ENCODE measurements at places on chromosomes 2 and 18.

DNA sequence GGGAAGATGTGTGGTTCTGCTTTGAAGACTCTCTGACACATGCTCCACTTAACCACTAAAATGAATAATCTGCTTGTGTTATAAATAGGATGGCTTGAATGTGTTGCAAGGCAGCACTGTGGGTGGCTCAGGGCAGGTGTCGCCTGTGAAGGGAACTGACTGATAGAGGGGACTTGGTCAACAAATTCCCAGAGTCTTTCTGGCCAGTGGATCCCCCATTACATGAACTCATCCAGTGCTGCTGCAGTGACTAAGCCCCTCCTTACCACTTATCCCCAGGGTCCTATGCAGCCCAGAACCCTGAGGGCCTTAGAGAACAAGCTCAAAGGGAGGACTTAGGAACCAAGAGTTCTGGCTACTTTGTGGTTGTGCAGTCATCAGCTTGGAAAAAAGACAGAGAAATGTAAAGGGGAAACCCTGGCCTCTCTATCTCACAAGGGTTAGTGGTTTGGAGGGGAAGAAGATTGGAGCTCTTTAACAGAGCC, 226.2 kb upstream of the TNP1 start:
- no peak for DNase-seq

DNA sequence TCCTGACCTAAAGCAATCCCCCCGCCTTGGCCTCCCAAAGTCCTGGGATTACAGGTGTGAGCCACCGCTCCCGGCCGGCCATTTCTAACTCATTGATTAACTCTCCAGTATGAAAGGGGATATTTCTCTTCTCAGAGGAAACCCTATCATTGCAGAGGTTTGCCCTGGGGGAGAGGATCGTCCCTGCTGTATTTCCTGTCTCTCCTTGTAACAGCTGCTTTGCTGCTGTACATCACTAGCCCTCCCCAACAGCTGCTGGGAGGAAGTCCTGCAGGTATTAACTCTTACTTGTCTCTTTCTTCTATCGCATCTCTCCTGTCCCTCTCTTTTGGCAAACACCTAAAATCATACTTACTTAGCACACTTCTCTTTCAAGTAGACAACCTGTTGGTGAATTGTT, 219.0 kb upstream of the DSEL start:
- DNase-seq = no peak

- DNase-seq = no peak
Measured at GRCh38 chr2:11923935-11924334, 177.5 kb downstream of the LPIN1 start.

- no peak for DNase-seq
Measured at GRCh38 chr2:70757966-70758365, 10.0 kb downstream of the ADD2 start.

- DNase-seq = no peak
Measured at GRCh38 chr2:152038441-152038958, 60.3 kb downstream of the CACNB4 start.

- no peak for DNase-seq
Measured at GRCh38 chr2:227774895-227775842, 29.5 kb downstream of the SCYGR8 start.

DNA sequence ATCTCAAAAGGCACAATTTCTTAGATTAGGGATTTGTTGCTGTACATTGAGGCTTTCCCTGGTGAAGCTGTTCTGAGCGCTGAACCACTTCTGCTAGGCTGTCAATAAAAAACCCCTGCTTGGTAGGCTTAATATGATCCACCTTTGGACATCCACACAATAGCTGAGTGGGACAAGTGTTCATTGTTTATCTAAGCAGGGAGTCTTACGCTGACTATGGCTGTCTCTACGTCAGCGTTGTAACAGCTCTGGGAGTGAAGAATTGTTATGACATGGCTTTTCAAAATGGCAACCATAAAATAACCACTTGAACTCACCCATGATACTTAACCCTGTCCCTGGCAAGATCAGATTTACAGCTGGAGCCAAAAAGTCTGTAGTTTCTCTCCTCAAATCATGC, 111.5 kb upstream of the SULT1C3 start:
- DNase-seq = no peak

GRCh38 chr2:230582851-230583283, 129.8 kb upstream of the CAB39 start:
- no peak for DNase-seq

DNA sequence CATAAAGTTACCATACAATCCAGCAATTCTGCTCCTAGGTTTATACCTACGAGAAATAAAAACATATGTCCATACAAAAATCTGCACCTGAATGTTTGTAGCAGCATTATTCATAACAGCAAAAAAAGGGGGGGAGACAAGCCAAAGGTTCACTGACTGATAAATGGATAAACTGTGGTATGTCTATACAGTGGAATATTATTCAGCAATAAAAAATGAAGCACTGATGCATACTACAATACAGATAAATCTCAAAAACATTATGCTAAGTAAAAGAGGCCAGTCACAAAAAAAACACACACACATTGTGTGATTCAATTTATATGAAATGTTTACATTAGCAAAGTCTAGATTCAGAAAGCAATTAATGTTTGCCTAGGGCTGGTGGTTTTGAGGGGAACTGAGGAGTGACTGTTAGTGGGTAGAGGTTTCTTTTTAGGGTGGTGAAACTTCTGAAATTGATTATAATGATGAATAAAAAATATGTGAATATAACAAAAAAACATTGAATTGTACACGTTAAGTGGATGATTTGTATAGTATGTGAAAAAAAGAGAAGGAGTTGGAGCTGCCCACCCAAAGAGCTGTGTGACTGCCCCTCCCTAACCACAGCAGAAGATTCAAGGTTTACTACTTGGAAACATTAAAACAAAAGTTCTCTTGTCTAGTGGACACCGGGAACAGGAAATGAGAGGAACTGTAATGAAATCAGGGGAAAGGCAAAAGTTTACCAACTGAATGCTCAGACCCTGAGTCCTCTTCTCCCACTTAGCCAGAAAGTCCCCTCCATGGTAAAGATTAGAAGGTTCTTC, 13.4 kb downstream of the COLEC12 start:
- DNase-seq = no peak

- no peak for DNase-seq
Measured at GRCh38 chr2:241772063-241772499, 4.5 kb upstream of the GAL3ST2 start.

DNA sequence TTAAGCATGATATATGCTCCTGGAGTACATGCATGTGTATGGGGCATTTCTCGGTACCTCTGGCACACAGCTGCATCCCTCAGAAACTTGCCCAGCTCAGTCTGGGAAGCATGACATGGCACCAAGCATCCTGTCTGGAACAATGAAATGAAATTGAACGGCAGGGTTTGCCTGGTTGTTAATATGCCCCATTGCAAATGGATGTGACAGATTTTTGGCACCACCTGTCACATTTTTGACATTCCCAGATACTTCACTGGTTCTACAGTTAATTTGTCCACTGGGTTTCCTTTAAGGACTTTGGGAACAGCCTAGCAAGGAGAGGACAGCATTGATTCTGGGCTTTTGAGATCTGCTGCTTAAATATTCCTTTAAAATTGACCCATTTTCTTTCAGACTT, 305.8 kb downstream of the TSN start:
- no peak for DNase-seq

DNA sequence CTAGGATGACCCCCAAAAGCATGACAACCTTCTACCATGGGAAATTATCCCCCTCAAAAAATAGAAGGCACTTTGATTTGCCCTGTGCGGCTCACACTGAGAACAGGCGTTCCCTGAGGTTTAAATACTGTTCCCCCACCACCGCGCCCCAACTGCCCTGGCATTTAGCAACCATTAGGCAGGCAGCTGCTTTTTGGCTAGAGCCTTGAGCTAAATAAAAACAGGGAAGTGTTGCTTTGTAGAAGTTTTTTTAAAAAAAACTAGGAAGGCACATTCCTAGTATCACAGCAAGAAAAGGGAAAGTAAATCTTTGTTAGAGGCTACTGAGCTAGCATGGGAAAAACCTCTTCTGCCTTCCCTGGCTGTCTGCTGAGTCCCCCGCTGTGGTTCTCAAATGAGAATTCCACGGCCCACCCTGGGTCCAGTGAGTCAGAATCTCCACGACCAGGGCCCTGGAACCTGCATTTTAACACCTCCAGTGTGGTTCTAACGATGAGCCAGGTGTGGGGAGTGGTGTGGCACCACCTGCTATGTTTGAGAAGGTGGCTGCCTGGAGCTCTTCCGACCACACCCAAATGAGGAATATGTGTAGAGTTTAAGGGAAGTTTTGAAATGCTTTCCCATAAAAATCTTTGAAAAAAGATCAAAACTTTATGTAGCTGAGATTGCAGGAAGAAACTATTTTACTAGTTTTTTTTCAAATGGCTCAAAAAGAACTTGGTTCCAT, 66.4 kb downstream of the VIT start:
- DNase-seq = no peak

DNA sequence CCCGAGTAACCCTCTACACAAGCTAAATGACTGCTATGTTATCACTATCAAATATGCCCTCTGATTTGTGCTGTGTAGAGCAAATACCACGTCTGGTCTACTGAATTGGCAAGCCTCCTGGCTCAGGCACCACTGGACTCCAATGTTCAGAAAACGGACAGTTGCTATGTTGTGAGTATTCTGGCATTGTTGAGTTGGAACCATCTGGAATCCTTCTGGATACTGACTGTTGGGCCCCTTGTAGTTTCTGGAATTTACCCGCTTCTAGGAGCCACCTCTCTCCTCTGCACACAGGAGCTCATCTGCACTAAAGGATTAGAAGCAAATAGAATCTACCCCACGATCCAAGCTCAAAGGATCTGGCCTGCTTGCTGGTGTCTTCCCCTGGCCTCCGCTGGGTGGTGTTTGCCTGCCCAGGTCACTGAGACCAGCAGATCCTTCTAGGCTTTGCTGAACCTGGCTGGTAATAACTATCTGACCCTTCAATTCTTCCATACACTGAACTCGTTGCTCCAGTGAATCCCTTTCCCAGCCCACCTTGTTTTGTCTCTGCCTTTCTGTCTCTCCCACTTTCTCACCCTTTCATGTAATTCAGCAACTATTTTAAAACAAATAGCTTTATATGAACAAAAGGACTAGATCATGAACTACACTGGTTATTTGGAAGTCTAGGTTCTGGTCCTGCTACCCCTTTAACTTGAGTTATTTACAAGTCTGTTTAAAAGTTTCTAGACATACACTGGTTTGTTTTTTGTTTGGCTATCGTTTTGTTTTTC, 2.1 kb upstream of the HAAO start:
- no peak for DNase-seq

DNA sequence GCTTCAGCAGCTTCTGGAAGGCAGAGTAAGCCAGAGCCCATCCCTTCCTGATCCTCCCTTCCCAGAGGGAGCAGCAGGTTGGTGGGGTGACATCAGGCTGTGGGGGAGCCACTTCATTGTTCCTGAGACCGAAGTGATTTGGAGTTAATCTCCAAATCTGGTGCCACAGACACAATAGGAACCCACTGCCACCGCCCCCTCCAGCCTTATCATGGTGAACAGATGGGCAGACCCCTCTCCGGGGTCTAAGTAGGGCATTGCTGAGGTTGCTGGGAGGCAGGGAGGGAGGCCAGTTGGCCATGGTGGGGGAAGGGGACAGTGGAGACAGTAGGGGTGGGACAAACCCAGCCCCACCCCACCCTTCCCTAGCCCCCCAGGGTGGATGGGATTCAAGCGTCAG, 25.6 kb upstream of the SLC35F6 start:
- DNase-seq = no peak

GRCh38 chr2:30308280-30308679, 76.9 kb downstream of the LBH start:
- no peak for DNase-seq

DNA sequence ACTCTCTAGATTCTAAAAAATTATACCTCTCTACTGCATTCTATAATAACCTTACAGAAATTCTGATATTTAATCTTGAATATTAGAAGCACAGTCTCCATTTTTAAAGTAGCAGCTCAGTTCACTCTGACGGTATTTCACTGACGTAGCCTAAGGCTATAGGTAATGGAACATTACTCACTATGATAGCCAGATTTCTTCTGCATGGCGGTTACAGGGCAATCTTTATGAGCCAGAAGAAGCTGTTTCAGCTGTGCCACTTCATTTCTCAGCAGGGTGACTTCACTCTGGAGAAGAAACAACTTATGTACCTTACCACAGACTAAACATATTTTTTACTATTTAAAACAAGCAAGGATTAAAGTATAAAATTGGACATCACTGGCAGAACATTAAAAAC, 75.3 kb upstream of the CHN1 start:
- no peak for DNase-seq

- no peak for DNase-seq
Measured at GRCh38 chr2:189128970-189129369, 50.6 kb downstream of the COL5A2 start.

DNA sequence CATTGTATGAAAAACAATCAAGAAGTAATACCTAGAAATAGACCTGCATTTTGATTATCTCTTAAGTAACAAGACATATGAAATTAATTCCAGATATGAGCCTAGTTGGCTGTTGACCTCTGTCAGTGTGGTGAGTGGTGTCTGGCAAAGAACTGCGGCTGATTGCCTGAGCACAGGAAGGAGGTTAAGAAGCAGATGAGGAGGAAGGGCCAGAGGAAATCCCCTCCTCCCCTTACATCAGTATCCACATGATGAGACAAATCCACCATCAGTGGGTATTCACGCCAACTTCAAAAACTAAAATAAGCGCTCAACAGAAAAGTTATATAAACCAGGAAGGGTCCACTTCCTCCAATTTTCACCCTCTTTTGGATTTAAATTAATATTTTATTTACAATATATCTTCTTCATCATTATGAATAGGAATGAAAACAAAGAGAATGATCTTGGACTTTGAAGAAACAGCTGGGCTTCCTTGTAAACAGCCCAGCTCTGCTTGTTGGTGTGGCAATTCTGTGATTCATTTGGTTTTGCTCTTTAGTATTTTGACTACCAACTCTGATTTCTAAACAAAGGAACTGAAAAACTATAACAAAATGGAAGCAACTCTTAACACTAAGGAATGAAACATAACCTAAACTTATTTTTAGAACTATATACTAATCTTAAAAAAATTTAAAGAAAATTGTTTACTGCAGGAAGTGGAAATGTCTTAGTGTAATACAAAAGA, 27.3 kb downstream of the RFTN2 start:
- DNase-seq = no peak

- no peak for DNase-seq
Measured at GRCh38 chr2:234495251-234496054, 1.4 kb downstream of the ARL4C start.

DNA sequence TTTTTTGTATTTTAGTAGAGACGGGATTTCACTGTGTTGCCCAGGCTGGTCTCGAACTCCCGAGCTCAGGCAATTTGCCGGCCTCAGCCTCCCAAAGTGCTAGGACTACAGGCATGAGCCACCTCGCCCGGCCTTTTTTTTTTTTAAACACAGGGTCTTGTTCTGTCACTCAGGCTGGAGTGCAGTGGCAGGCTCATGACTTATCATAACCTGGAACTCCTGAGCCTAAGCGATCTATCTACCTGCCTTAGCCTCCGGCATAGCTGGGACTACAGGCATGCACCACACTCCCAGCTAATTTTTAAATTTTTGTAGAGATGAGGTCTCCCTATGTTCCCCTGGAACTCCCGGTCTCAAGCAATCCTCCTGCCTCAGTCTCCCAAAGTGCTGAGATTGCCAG, 1.4 kb upstream of the ITGAV start:
- DNase-seq = no peak

Data from fibroblast of the conjunctiva (primary cell).